ENCODE measurements at places on chromosomes 3 and 15. TPM values are rescaled to one million over a fixed set of nuclear protein-coding genes. Genes with fewer than 3 reads are reported as not detected.
A peak's percentile ranks its signal among the peaks of the same experiment; 100 is the strongest.

DNA sequence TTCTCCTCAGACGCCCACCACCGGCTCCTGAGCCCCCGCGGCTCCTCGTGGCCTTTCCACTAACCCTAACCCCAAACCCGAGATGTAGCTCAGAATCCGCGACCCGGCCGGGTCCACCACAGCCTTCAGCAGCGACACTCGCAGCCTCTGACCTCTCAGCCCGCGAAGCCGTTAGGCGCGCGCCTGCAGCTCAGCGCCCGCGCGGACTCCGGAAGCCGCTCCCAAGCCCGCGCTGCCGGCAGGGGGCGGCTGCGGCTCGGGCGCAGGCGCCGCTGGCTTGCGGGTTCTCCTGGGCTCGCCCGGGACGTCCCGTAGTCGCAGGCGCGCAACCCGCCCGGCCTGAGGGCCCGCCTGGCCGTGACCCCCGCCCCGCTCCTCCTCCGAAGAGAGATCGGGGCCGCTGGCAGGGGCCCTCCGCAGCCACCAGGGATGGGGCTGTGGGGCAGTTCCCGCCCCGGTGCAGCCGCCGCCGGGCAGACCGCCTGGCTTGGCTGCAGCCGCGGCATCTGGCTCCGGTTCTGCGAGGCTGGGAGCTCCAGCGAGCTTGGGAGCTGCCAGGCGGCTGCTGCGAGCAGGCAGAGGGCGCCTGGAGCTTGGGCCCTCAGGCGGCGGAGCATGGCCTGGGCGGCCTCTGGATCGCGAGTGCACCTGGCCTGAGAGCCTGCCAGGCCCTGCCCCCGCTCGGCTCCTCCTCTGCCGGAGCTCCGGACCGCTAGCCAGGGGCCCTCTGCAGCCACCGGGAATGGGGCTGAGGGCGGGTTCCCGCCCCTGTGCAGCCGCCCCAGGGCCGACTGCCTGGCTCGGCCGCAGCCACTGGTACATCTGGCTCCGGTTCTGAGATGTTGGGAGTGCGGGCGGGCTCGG, 120.7 kb downstream of the LMLN start:
- no peaks in the 10 kb centered on the region for H3K36me3 ChIP-seq
- peak overlapping the region; percentile 87 for H3K4me3 ChIP-seq
- peak overlapping the region; percentile 89 for H3K27ac ChIP-seq
- DNase-seq, result peak; percentile 95
- peaks cover 57% of the 10 kb centered on the region for H3K27me3 ChIP-seq

DNA sequence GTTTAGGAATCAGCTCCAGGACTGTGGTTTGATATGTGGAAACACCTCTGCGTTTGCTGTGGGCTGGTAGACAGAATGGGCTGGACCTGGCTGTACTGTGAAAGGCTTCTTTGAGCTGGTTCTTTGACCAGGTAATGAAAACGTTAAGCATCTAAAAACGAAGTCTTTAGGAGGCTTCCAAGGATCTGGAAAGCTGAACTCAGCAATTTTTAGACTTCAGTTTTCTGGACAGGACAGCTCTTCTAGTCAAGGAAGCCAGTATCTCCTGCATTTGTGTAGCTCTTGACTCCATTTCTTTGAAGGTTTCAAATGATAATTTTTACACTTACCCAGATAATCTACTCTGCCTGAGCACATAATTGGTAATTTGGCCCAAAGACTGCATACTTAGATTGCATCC, 25.5 kb downstream of the MAP2K1 start:
- peaks cover 72% of the 10 kb centered on the region for H3K4me1 ChIP-seq
- no peaks in the 10 kb centered on the region for H3K27me3 ChIP-seq
- H3K4me3 ChIP-seq, result no peak overlapping the region
- no peak overlapping the region for H3K27ac ChIP-seq
- DNase-seq, result no peak

- no peaks in the 10 kb centered on the region for H3K4me1 ChIP-seq
- peaks cover 3% of the 10 kb centered on the region for H3K27me3 ChIP-seq
- no peak overlapping the region for H3K27ac ChIP-seq
- no peaks in the 10 kb centered on the region for H3K36me3 ChIP-seq
Measured at GRCh38 chr3:64216274-64217147, 8.8 kb downstream of the PRICKLE2 start.

- no peaks in the 10 kb centered on the region for H3K36me3 ChIP-seq
- no peak for DNase-seq
- H3K4me3 ChIP-seq, result no peak overlapping the region
- H3K4me1 ChIP-seq, result no peaks in the 10 kb centered on the region
- no peak overlapping the region for H3K27ac ChIP-seq
- H3K27me3 ChIP-seq, result no peaks in the 10 kb centered on the region
Measured at GRCh38 chr3:53807117-53807810, 39.0 kb downstream of the CHDH start.

GRCh38 chr3:39752751-39753150, 56.7 kb upstream of the MYRIP start:
- H3K27me3 ChIP-seq, result no peaks in the 10 kb centered on the region
- H3K4me3 ChIP-seq, result no peak overlapping the region
- no peaks in the 10 kb centered on the region for H3K4me1 ChIP-seq
- no peak overlapping the region for H3K27ac ChIP-seq
- no peaks in the 10 kb centered on the region for H3K36me3 ChIP-seq

DNA sequence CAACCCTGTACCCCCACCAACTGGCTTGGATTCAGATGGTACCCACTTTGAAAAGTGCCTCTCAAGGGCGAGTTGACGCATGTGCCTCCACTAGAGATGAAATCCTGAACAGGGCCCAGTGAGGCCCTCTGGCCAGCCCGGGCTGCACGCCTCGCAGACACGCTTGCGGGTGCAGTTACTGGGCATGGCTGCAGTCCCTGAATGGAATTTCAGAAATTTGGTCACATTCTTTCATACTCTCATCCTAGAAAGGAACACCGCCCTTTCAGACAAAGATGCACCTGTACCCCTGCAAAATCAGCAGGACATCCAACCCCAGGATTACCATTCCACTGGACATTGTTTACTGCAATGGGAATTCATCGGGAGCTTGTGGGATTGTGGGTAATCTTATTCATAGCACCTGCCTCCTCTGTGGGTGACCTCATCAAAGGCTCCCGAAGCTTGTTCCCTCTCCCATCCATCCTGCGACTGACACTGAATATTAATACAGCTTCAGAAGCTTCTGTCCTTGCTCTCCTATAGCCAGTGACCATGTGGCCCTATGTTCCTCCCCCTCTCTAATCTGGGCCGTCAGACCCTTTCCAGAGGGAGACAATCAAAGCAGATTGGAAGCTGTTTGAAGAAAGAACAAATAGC, 42.5 kb upstream of the TPM1 start:
- H3K27ac ChIP-seq, result no peak overlapping the region
- no peak for DNase-seq
- H3K27me3 ChIP-seq, result peaks cover 7% of the 10 kb centered on the region
- no peak overlapping the region for H3K4me3 ChIP-seq

- no peak overlapping the region for H3K27ac ChIP-seq
- no peak for DNase-seq
- H3K36me3 ChIP-seq, result no peaks in the 10 kb centered on the region
- H3K4me3 ChIP-seq, result no peak overlapping the region
- no peaks in the 10 kb centered on the region for H3K4me1 ChIP-seq
Measured at GRCh38 chr3:157427901-157428300, 8.7 kb upstream of the PTX3 start.

DNA sequence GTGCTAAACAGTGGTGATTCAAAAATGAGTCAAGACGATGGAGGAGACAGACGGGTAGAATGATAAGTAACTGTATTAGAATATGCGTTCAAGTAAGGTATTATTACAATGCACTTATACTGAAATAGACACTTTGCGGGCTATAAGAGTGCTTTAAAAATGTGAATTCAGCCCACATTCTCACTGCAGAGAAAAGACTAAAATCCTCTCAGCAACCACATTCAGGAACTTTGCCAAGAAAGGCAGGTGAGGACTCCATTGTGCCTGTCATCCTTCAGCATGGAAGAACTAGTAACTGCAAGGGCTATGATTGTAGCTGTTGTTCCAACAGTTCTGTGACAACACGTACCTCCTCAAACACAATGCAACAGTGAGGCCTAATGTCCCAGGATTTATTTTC, 272.0 kb downstream of the RORA start:
- H3K4me3 ChIP-seq, result no peak overlapping the region
- no peaks in the 10 kb centered on the region for H3K4me1 ChIP-seq
- H3K27ac ChIP-seq, result no peak overlapping the region
- peaks cover 9% of the 10 kb centered on the region for H3K27me3 ChIP-seq
- no peak for DNase-seq

The CLDN18 gene
- not detected for total RNA-seq

The INKA1 gene
- total RNA-seq, result 1.1 TPM

The GOLGA8S gene
- total RNA-seq, result 0.07 TPM
